Hepatocyte (in vitro differentiated cells): ENCODE measurements at places on chromosomes 16 and 17. TPM values are rescaled to one million over a fixed set of nuclear protein-coding genes. Genes with fewer than 3 reads are reported as not detected.

DNA sequence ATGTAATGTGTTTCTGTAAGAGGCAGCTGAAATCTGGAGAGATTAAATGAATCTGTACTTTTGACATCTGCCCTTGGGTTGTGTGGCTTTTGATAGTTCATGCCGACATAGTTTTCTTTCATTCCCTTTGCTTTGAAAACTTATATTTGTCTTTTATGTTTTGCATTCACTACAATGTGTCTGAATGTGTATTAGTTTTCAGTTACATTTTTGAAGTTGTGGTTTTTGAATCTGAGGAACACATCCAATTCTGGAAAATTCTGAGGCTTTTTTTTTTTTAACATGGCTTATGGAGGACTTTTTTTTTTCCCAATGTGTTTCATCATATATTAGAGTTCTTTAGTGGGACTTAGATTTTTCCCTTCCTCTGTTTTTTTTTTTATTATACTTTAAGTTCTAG, 683.7 kb upstream of the SOX9 start:
- DNase-seq = no peak

GRCh38 chr17:73624496-73624988, 19.7 kb downstream of the SDK2 start:
- no peak for DNase-seq

CNP gene
- 59.8 and 61.4 TPM in 2 replicates for total RNA-seq

DNA sequence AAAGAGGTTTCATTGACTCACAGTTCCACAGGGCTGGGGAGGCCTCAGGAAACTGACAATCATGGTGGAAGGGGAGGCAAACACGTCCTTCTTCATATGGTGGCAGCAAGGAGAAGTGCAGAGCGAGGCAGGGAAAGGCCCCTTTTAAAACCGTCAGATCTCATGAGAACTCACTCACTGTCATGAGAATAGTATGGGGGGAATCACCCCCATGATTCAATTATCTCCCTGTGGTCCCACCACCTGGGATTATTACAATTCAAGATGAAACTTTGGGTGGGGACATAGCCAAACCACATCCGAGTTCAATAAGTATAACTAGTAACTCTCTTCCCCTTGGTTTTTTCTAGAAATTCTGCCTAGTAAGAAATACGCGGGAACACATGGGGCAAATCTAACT, 94.9 kb downstream of the AXIN2 start:
- DNase-seq = no peak

LDHD gene
- total RNA-seq = 12.7 and 13.9 TPM in 2 replicates

DNAAF1 gene
- 0.13 and 0.16 TPM in 2 replicates for total RNA-seq

- no peak for DNase-seq
Measured at GRCh38 chr16:28834349-28834748, 11.6 kb downstream of the ATXN2L start.

GRCh38 chr17:70750983-70751382, 581.7 kb downstream of the KCNJ2 start:
- no peak for DNase-seq
